ENCODE measurements at places on chromosomes 5 and 9.

- no peak for DNase-seq
These were observed 6.4 kb downstream of the ZNF608 start for GRCh38 chr5:124740071-124740470.

- peak; percentile 38 for DNase-seq
These were observed 184.0 kb downstream of the GOLPH3 start for GRCh38 chr5:31990081-31990650.

DNA sequence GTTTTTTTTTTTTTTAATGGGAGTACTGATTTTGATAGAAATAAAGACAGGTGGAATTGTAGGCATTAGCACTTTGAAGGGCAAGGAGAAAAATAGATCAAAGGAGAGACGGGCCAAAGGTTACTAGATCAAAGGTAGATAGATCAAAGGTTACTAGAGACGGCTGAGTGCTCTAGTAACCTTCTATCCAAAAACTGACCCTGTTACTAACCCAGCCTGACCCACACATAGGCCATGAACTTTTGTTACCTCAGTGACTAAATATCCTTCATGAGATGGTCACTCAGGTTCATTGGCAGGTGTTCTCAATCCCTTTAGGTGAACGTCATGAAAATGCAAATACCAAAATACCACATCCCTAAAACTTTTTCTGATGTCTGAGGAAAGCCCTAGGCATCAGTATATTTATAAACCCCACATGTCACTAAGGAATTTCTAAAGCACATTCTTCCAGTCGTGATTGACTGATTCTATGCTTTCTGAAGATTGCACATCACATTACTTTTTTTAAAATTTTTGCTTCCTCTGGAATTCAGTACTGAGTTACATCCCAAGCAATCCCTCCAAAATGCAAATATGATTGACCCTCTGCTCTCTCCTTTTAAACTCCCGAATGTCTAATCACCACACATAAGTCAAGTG is 772.7 kb downstream of the BRINP1 start:
- DNase-seq = no peak

- no peak for DNase-seq
These were observed 101.3 kb upstream of the LARP1 start for GRCh38 chr5:154653764-154654485.

- peak; percentile 2 for DNase-seq
These were observed 327.9 kb downstream of the NTRK2 start for GRCh38 chr9:84997472-84997871.

- DNase-seq = no peak
These were observed 75.0 kb upstream of the PPP1R26 start for GRCh38 chr9:135404451-135405144.

- DNase-seq = peak; percentile 79
These were observed 14.5 kb upstream of the RARS1 start for GRCh38 chr5:168471785-168472184.

DNA sequence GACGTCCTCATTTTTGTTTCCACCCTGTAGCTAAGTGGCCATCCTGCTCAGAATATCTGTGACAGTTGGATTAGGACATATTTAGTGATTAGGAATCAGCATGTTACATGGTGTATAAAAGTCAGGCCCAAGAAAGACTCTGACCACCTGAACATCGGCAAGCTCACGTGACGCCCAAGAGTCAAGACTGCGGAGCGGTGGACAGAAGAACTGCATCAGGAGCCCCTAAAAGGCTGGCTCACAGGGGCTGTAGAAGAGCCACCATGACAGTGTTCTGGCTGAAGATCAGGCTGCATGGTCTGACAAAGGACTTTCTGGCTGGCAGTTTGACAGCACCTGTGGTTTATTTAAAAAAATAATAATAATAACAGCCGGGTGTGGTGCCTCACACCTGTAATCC is 185.3 kb downstream of the AUH start:
- no peak for DNase-seq

DNA sequence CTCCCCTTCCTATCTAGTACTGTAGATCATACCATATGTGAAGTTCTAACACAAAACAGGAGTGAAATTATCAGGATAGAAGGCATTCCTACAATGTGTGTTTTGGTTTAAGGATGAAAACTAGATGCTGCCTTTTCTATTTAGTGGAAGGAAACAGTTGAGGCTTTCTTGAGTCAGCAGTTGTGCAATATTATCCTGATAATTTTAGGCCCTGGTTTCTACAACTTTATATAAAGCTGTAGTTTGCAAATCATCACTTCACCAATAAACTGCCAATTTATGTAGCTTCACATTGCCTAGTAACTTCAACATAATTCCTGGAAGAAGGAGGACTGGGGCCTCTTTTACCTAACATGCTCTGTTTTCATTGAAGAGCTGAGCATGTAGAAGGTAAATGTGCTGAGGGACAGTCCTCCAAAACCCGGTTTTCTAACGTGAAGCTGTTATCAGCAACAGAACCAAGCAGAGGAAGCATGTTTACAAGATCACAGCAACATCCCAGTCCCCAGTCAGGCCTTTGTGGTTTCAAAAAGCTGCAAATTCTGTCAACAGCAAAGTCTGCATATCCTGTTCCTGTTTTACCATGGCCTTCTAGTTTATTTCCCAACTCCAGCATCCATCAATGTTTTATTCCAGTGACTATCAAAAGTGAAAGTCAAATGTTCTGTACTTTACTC is 513.4 kb upstream of the MEF2C start:
- DNase-seq = peak; percentile 14

GRCh38 chr9:132729235-132729890 is 59.1 kb downstream of the GTF3C4 start:
- no peak for DNase-seq

GRCh38 chr5:138875552-138875875 is 379 bp upstream of the LRRTM2 start:
- no peak for DNase-seq

- DNase-seq = no peak
These were observed 143.5 kb downstream of the SPATA31D1 start for GRCh38 chr9:82132024-82132423.

DNA sequence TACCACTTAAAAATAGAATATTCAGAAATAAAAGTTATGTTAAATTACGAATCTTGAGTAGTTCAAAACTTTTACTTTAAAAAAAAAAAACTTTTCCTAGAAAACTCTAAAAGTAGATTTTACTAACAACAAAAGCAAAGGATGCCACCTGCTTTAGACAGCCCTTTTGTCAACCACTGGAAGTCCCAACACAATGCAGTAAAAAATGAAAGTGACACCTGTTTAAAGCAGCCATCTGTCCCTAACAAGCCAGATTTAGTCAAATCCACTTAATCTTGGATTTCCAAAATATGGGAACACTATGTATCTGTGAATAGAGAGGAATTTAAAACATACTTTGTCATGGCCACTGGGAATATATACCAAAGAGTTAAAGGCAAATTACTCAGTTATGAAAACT is 3.8 kb downstream of the RFX3 start:
- DNase-seq = no peak

DNA sequence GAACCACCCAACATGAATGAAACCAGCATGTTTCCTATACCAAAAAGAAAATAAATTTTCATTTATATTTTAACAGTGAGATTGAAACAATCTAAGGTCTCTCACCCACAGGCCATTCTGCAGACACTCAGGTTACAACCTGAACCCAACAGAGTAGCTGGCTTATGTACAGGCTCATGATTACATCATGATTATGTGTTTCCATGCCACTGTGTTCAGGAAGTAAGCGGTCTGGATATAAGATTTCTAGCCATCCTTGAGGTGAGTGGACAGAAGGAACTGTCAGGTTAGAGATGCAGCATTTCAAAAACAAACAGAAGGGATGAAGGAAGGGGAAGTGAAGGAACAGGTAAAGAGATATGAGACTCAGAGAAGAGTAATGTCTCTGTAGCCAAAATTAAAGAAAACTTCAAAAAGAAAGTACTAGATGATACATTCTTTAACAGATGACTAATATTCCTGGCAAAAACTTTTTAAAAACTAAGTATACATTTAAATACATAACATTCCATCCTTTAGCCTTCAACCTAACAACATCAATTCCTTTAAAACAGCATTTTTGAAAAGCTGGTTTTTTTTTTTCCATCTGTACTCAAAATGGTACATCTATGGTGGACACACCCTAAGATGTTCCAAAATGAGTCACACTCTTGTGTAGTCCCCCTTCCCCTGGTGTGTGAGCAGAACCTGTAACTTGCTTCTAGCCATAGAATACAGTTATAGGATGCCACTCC is 119.8 kb downstream of the LPAR1 start:
- DNase-seq = peak; percentile 88

- DNase-seq = no peak
These were observed 5.0 kb upstream of the POLR1E start for GRCh38 chr9:37480759-37481158.

DNA sequence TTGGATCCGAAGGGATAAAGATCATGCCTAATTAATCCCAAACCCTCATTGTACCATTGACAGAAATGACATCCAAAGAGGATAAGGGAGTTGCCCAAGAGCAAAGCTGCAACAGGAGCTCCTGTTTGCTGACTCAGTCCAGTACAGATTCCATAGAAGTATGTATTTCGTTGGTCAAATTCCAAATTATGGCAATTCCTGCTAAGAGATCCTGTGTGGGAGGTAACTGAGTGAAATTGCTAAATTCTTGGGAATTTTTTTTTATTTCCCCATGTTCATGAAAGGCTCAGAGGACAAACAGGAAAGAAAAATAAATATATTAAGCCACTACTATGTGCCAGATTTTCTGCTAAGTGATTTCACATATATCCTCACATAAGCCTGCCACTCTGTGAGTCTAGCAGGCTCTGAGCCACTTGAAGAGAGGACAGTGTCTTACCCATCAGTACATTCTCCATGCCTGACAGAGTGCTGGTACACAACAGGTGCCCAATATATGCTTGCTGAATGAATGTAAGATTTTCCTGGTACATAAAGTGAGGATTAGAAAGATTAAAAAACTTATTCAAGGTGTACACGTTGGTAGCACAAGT is 132.7 kb downstream of the GLIS3 start:
- DNase-seq = peak; percentile 95

DNA sequence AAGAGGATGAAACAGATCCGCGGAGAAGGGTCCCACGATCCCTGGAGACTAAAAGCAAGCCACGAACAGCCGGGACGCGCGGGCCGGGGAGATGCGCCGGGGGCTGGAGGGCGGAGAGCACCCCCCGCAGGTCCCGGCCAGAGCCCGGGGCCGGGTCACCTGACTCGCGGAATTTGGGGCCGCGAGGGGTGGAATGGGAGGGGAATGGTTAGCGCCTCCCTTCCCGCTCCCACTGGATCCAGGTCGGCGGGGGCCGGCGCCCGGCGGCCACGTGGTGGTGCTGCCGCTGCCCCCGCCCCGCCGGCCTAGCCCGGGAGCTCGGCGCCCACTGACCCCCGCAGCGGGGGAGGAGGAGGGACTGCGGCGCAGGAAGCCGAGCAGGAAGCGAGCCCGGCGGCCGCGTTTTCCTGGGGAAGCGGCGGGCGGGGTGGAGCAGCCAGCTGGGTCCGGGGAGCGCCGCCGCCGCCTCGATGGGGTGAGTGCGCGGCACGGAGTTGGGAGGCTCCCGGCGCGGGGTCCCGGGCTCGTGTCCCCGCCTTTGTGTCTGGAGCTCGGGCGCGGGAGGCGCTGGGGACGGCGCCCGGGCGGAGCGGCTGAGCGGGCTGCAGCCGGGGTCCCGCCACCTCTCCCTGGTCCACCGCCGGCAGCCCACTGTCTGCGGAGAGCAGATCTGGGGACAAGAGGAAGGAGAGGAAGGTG is at the start of gene RAI14:
TSS of gene RAI14 (plus strand) at position 328 of the 699 bp plus-strand sequence. CDS start 30,592 bp downstream, outside the sequence.
- DNase-seq = peak; percentile 90

- DNase-seq = no peak
These were observed 13.0 kb downstream of the RGS7BP start for GRCh38 chr5:64518793-64519192.

DNA sequence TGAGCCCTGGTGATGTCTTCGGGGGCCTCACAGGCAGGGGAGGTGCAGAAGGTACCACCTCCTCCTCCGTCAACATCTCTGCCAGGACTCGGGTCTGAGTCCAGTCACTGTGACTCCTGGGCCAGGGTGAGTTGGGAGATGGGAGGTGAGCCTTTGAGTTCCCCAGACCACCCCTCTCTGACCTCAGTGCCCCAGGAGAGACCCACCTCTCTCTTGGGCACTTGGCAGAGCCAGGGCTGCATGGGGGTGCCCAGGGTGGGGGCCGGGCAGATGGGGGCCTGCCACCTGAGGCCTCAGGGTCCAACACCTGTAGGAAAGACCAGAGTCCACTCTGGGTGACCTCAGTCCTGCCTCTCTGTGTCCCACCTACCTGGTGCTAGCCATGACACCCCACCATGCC is 6.8 kb downstream of the KIF12 start:
- no peak for DNase-seq

DNA sequence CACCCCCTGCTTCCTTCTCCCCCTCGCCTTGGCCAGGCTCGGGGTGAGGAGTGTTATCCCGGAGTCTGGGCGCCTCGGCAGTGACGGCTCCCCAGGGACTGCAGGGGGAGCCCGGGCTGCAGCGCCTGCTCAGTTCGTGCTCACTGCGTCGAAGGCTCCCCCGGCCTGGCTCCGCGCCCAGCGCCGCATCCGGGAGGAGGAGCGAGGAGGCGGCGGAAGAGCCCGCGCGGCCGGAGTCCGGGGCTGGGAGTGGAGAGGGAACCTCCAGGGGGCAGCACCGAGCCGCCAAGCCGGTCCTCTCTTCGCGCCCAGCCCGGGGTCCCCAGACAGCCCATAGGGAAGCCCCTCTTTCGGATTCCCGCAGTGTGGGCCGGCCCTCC is 1.3 kb upstream of the EGR1 start:
- DNase-seq = peak; percentile 97

- DNase-seq = no peak
These were observed 71.8 kb downstream of the SMARCA2 start for GRCh38 chr9:2086971-2087370.

DNA sequence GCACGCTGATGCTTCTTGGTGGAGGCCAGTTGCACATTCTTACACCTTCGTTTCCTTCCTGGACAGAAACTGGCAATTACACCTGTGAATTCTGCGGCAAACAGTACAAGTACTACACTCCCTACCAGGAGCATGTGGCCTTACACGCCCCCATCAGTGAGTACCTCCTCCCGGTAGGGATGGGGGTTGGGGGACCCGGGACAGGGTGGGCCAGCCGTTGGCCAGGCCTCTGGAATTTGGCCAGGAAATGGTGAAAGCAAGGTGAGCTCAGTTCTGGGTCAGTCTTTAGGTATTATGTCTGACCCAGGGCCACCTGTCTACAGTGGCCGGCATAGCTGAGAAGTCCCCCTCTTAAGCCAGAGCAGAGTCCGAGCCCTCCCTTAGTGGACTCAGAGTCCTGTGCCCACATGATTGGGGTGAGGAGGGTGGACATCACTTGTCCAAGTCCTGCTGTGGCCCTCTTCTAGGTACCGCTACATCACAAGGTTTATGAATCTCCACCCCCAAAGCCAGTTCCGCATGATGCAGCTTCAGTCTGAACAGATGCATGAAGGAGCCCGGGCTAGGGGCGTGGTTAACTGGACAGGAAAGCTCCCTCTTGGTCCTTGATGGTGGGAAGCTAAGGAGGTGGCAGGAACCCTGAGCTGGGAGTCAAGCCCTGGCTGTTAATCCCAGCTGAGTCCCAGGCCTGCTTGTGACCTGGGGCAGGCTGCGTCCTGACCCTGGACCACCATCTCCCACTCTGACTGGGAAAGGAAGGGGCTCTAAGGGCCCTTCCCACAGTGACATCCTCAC is 61.3 kb downstream of the AMBP start:
- no peak for DNase-seq

GRCh38 chr5:112694853-112695709 is 42.6 kb upstream of the APC start:
- DNase-seq = peak; percentile 64

GRCh38 chr5:10668697-10669096 is 92.3 kb downstream of the DAP start:
- no peak for DNase-seq

GRCh38 chr9:122058051-122058450 is 35.1 kb downstream of the TTLL11 start:
- no peak for DNase-seq

Measured in fibroblast of skin of scalp (primary cell).